ENCODE measurements at places on chromosomes 7 and 10.

DNA sequence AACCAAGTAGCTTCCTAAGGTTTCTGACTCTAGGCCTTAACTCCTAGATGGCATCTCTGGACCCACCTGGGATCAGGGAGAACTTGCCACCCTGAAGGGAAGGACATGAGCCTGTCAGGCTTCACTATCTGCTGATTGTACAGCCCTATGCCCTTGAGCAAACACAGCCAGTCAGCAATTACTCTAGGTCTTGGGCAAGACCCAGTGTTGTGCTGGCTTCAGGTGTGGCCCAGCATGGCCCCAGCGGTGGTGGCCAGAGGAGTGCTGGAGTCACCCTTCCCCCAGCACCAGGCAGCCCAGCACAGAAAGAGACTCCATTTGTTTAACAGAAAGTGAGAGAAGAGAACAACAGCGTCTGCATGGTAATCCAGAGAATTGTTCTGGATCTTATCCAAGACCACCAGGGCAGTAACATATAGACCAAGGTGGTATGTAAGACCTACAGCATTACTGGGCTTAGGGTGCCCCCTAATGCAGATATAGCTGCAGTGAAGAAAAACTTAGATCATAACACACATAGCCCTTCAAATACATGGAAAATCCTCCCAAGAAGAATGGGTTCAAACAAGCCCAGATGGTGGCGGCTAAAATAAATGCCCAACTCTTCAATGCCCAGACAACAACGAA lies 207.7 kb downstream of the MAGI2 start:
- no peak overlapping the region for H3K4me3 ChIP-seq
- no peaks in the 10 kb centered on the region for H3K4me1 ChIP-seq
- no peaks in the 10 kb centered on the region for H3K27me3 ChIP-seq
- no peak overlapping the region for H3K27ac ChIP-seq

DNA sequence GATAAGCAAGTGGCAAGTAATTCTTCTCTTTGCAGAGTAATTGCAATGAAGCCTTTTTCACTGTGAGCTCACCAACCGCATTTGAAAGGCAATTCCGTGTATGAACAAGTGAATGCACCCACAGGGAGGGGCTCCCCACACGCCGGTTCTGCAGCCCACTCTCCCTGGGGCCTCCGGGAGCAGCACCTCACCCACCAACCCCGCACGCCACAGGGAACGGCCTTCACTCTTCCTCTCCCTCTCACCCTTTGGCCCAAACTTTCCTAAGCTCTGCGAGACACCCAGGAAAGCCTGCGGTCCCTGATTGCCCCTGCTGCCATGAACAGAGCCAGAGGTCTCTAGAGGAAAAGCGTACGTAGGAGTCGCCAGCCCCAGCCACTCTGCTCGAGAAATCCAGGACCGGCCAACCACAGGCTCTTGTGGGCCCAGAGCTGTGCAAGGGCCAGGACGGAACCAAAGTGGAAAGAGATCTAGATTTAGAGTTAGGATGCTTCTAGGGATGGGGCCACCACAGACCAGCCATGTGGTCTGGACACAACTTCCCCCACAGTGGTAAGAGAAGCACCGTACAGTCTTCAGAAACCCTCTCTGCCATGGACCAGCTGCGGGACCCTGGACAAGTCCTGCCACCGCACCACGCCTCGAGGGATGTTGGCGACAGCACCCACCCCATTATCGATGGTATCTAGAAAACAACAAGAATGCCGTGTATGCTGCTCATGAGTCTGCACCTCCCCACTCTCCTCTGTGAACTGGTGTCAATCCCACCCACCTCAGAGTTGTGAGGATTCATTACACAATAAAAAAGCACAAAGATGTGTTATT lies 3.6 kb downstream of the WDR86 start:
- H3K4me1 ChIP-seq, result peaks cover 20% of the 10 kb centered on the region
- no peaks in the 10 kb centered on the region for H3K27me3 ChIP-seq
- no peak overlapping the region for H3K27ac ChIP-seq
- H3K36me3 ChIP-seq, result peaks cover 4% of the 10 kb centered on the region
- no peak overlapping the region for H3K4me3 ChIP-seq

DNA sequence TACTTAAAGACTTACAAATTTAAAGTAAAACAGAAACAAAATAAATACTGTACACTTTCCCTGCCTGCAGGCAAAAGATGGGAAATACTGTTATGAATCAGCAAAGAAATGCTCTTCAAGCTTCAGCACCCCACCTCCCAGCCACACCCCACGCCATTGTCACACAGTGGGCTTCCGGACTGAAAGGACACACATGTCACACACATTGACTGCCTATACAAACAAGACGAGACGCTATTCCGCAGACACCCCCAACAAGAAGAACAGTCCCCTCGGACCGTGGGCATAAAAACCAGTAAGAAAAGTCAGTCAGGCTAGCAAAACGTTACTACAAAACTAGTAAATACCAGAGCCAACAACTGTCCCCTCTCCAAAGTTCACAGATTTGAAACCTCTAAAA lies 22.2 kb upstream of the PARP12 start:
- no peak overlapping the region for H3K4me3 ChIP-seq
- H3K36me3 ChIP-seq, result peaks cover 2% of the 10 kb centered on the region
- no peak overlapping the region for H3K27ac ChIP-seq
- no peaks in the 10 kb centered on the region for H3K4me1 ChIP-seq
- H3K27me3 ChIP-seq, result no peaks in the 10 kb centered on the region

- no peak overlapping the region for H3K4me3 ChIP-seq
- no peaks in the 10 kb centered on the region for H3K4me1 ChIP-seq
- no peaks in the 10 kb centered on the region for H3K27me3 ChIP-seq
- no peak overlapping the region for H3K27ac ChIP-seq
- no peak for DNase-seq
These were observed 36.3 kb downstream of the RBM20 start for GRCh38 chr10:110680273-110681020.

- no peak overlapping the region for H3K27ac ChIP-seq
- H3K27me3 ChIP-seq, result no peaks in the 10 kb centered on the region
- no peak for DNase-seq
- no peaks in the 10 kb centered on the region for H3K36me3 ChIP-seq
- H3K4me1 ChIP-seq, result no peaks in the 10 kb centered on the region
These were observed 75.0 kb upstream of the ARMC3 start for GRCh38 chr10:22852712-22853353.

GRCh38 chr7:18590744-18591340 lies 95.3 kb downstream of the HDAC9 start:
- DNase-seq, result no peak
- H3K27ac ChIP-seq, result no peak overlapping the region
- H3K4me3 ChIP-seq, result no peak overlapping the region
